Kidney epithelial cell (primary cell): ENCODE measurements at places on chromosomes 4 and X.

DNA sequence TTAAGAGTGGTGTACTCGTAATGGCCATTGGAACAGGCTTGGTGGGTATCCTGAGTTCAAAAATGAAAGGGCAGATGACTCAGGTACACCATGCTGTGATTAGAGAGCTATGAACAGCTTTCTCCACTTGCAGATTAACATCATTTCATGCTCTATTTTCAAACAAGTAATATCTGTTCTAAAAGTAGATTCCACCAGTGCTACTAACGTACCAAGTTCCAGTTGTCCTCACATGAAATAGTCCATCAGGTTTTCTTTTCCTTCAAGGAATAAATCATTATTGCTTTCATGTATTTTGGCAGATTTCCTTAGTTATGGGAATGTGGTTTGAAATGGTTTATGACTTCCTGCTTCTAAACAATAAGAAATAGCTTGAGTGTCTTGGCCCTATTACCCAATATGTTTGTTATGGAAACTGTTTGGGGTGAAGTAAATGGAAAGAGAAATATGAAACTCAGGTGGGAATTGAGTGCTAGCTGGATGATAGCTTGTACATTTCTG lies 49.9 kb downstream of the PCDH7 start:
- DNase-seq = peak; percentile 44

- no peak for DNase-seq
Observed at GRCh38 chr4:139054791-139055505, 39.4 kb downstream of the NOCT start.

- DNase-seq = no peak
Observed at GRCh38 chr4:70269674-70270073, 27.3 kb downstream of the CSN3 start.

DNA sequence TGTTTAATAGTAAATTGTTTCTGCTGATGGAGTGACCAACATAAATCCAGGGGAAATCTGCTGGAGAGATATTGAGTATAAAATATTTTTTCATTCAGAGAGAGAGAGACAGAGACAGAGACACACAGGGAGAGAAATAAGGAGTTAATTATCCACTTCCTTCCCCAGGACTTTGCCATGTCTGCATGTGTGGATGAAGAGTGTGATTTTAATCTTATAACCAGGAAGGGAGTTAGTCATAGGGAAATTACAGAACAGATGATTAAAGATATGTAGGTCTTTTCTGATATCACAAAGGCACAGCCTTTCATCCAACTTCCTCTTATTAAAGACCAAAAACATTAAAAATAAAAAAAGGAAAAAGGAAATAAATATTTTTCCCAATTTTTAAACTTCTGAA lies 526.3 kb downstream of the SPRY1 start:
- no peak for DNase-seq

- DNase-seq = no peak
Observed at GRCh38 chr4:33045334-33045733, 2325.2 kb downstream of the PCDH7 start.

DNA sequence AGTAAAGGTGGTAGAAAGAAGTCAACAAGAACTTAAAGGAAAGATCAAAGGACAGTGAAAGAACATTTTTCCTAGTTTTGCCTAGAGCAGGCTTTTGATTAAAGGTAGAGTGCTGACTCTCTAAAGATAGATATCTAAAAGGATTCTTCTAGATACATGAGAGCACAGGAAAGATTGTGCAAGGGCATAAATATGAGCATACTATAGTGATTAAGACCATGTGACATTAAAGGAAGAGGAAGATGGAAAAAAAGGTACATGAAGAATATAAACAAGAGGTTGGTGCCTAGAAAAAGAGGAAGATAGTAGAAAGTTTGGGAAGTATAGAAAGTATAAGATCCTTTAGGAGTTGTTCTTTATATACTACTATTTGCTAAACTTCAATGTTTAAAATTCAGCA lies 26.1 kb upstream of the TET2 start:
- no peak for DNase-seq

GRCh38 chr4:48710446-48711209 lies 69.5 kb downstream of the FRYL start:
- no peak for DNase-seq

DNA sequence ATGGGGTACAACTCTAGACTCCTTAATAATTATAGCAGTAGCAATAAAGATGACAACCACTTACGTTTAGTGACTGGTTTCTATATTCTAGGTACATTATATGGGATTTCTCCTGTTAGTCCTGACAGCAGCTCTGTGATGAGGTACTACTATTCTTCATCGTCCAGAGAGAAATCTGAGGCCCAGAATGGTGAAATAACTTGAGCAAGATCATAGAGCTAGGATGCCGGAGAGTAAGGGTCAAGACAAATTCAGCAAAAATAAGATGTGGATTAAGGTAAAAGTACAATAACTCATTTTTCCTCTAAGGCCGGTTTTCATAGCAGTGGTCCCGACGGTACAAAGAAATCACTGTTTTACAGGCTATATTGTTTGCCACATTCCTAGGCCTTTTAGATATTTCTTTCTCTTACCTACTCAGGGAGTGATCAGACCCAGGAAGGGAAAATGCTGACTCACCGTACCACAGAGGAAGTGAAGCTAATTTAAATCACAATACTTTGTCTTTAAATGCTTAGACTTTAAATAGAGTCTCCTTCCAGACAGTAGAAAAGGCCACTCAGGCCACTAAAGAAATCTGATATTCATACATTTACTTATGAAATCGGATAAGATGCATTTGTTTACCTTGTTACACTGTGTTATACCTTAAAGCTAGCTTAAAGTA lies 2023.0 kb upstream of the AGA start:
- DNase-seq = peak; percentile 2
